ENCODE measurements at places on chromosomes 5 and 9. TPM values are rescaled to one million over a fixed set of nuclear protein-coding genes. Genes with fewer than 3 reads are reported as not detected.

The CEL gene
- 0.10 TPM for total RNA-seq

The NEURL1B gene
- total RNA-seq: 9.1 TPM

The LHFPL2 gene
- 28.4 TPM for total RNA-seq

The NRG2 gene
- total RNA-seq: 0.05 TPM

The WDR5 gene
- total RNA-seq: 17.1 TPM

The CD274 gene
- total RNA-seq: 0.34 TPM

The FSTL4 gene
- total RNA-seq: not detected

The C9orf50 gene
- total RNA-seq: 0.12 TPM

The SLC9A3 gene
- total RNA-seq: 3.1 TPM

The SCGB3A1 gene
- total RNA-seq: not detected

The S1PR3 gene
- total RNA-seq: 104 TPM

The CDH18 gene
- 0.68 TPM for total RNA-seq

The EFNA5 gene
- total RNA-seq: 4.6 TPM

The CDH10 gene
- total RNA-seq: not detected

The HSPB3 gene
- total RNA-seq: not detected

The IL4 gene
- total RNA-seq: not detected

The DMRT3 gene
- total RNA-seq: not detected

The APC gene
- total RNA-seq: 16.7 TPM

The CEP78 gene
- 6.1 TPM for total RNA-seq

The HAVCR2 gene
- total RNA-seq: 0.39 TPM

Data from cardiac ventricle fibroblast (primary cell).